ENCODE measurements at places on chromosomes 4 and X.

DNA sequence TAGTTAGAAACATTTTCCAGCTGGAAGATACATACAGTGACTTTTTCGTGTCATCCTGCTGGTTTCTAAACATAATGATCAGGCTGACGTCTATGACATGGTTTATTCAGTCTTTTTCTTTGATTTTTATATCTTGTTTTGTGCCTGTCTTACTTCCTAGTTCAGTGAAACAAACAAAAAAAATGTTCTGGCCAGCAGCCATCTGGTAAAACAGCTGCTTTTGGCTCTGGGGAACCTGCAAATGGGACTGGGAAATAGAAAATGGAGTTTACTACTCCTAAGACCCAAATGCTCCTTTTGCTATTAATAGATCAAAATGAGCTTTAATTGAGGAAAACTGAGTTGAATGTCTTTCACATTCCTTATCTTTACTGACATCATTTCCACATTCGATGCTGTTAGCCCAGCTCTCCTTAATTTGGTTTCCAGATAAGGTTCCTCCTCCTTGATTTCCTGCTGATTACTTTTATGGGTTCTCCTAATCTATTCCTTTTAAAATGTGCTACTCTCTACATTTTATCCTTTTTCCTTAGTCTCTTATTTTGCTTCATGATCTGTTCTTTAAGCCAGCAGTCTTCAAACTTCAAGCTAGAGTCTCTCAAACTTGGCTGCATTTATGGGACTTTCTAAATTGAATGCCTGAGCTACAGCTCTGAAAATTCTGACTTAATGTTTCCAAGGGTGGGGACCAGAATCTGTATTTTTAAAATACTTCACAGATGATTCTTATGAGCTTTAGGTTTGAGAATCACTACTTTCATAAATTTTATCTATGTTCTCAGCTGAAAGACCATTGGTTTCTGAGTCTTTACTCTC, 499.5 kb downstream of the ANKRD50 start:
- no peak for DNase-seq

GRCh38 chr4:101294597-101294996, 52.7 kb downstream of the PPP3CA start:
- DNase-seq: no peak

DNA sequence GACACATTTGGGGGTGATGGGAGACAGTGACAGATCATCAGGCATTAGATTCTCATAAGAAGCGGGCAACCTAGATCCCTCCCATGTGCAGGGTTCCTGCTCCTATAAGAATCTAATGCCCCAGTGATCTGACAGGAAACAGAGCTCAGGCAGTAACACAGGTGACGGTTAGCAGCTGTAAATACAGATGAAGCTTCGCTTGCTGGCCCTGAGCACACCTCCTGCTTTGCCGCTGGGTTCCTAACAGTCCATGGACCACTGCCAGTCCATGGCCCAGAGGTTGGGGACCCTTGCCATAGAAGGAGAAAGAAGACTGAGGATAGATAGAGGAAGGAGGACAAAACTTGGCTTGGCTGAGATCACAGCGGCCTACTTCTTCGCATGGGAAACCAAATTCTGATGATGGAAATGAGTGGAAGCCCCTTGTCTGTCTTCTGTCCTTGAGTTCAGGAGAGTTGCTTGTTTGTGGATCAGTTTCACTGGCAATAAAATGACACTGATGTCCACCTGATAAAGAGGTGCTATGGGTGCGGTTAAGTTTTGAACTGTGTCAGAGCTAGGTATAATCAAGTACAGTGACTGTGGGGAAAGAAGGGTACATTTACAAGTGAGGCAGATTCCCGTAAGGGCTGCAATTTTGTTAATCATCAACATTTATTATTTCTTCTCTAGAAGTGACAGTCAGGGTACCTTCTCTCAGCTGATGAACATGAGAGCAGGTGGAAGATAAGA, 1.7 kb upstream of the TIFA start:
- DNase-seq: no peak

GRCh38 chr4:88230969-88231771, 53.2 kb downstream of the PPM1K start:
- DNase-seq: no peak

DNA sequence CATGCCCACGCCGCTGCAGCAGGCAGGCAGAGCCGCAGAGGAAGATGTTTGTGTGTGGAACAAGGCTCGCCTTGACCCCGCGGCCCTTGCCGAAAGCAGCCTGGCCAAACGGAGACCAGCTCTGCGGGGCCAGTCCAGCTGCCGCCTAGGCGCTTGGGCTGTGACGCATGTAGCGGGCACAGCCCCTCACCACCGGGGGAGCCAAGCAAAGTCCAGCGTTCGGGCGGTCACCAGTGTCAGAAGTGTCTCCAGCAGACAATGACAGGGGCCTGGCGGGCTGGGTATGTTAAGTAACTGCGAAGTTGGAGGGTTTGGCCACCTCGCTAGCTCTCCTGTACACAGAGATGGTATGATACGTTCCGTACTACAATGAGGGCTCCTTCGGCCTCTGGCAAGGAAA, 1.3 kb downstream of the AMER1 start:
- DNase-seq: no peak

GRCh38 chrX:18075603-18076002, 145.1 kb downstream of the BEND2 start:
- no peak for DNase-seq

DNA sequence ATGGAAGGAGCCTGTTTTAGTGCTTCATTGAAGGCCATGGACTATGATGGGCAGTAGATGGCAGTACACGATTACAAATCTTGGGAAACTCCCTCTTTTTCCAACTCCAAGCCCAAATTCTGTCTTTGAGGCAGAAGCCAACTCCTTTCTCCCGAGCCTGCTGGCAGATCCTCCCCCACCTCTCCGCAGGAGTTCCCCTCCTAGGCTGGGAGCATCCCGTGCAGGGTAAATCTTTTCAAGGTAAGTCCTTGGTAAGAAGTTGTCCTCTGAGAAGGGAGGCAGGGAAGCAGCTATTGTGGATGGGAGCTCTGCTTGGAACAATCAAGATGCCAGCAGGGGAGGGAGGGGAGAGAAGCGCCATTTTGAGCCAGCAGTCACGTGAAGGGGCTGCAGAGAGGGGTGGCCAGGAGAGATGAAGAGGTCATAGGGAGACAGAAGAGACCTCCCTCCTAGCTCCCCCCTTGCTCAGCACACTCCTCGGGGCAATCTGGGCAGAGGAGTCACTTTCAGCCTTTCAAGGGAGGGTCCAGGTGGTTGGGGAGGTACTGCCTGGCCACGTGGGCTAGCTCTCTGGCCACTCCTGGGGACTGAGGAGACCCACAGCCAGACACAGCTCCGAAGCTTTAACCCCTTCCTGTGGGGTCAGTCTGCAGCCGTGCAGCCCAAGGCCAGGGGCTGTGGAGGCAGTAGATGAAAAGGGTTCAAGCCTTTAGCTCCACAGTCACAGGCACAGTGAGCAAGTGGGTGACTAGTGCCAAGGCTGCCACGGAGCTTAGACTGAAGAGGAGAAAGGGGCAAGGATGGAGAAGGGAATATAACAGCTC, 9.6 kb downstream of the CC2D2A start:
- peak; percentile 46 for DNase-seq

DNA sequence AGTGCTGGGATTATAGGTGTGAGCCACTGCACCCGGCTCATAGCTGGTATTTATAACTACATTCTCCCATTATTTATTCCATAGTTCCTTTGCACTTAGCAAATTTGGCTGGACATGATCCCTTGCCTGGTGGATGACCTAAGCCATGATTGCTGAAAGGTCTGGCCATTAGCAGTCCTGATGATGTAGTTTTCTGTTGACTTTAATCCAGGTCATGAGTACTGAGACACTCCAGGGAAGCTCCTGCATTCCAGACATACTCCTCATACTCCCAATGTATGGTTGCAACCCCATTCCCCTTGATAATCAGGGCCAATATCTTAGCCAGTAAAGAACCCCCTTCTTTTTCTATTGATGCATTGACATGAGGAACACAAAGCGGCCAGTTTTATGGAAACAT, 24.4 kb upstream of the MGST2 start:
- no peak for DNase-seq

DNA sequence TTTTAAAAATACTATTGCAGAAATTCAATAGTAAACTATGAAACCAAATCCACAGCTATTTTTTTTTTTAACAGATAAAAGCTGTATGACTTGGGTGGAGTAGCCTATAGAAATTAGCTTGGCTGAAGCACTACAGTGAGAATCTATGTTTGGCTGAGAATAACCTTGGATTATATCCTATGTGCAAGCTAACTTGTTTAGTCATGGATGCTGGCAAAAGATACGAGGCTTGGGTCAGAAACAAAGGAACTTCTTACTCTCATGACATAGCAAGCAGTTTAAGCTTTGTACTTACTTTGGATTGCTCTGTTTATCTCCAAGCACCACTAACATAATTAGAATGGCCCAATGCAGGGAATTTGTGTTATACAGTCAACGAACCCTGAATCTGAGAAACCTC, 119.2 kb upstream of the GRID2 start:
- DNase-seq: no peak

GRCh38 chr4:137819964-137820383, 287.7 kb upstream of the PCDH18 start:
- DNase-seq: peak; percentile 24
